ENCODE measurements at places on chromosomes 1 and 21.

GRCh38 chr1:26597629-26598039 lies 68.1 kb downstream of the RPS6KA1 start:
- DNase-seq: peak; percentile 34

DNA sequence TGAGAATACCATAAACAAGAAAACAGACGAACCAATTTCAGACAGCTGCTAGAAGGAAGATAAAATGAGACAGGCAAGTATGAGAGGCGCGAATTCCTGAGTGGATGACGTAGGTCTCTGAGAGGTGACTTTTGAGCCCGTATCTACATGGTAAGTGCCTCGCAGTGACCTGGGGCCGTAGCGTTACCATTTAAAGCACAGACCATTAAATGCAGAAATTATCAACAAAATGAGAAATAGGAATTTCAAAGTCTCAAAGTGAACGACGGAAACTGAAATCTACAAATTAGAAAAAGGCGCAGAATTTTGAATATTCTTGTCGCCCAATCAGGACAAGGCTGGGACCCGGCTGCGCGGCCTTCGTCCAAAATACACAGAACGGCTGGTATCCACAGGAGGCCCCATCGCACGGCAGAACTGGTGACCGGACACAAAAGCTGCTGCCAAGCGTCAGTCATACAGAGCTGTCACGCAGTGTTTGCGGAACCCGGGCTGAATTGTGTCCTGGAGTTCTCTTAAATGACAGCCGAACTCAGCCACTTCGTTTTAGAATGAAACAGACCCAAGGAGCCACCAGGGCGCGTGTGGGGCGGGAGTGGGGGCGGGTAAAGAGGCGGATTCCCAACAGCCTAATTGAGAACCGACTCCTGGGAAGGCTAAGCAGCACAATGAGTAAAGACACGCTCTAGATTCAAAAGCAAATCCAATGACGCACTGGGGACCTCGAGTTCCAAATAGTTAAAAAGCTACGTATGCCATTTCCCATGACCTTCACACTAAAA lies 13.8 kb upstream of the BOLA1 start:
- peak; percentile 97 for DNase-seq

- no peak for DNase-seq
These were observed 104.7 kb downstream of the JAK1 start for GRCh38 chr1:64861611-64862010.

DNA sequence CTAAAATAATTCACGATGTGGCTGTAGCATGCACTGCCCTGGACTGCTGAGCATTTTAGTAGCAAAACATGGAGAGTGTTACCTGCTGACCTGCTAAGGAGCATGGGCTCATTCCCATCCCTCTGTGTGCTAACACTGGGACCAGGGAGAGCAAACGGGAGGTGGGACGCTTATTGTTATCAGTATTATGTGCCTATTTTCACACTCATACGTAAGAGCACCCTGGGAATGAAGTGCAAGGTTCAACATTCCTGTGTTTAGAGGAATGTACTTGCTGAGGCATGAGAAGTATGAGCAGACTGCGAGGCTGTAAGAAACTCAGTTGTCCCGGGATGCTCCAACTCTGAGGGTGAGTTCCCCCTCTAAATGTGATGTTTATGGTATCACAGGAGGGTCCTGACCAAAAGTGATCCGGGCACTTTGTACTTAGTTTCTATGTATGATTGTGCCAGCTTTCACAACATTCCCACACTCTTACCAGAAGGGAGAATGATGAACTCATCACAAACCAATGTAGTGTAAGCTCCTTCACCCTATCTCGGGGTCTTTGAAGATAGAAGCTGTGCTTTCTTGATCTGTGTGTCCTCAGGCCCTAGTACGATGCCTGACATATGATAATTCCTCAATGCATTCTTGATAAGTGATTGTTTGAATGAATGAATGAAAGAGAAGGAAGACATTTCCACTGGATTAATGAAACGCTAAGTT lies 164.8 kb downstream of the KCNJ6 start:
- DNase-seq: no peak

DNA sequence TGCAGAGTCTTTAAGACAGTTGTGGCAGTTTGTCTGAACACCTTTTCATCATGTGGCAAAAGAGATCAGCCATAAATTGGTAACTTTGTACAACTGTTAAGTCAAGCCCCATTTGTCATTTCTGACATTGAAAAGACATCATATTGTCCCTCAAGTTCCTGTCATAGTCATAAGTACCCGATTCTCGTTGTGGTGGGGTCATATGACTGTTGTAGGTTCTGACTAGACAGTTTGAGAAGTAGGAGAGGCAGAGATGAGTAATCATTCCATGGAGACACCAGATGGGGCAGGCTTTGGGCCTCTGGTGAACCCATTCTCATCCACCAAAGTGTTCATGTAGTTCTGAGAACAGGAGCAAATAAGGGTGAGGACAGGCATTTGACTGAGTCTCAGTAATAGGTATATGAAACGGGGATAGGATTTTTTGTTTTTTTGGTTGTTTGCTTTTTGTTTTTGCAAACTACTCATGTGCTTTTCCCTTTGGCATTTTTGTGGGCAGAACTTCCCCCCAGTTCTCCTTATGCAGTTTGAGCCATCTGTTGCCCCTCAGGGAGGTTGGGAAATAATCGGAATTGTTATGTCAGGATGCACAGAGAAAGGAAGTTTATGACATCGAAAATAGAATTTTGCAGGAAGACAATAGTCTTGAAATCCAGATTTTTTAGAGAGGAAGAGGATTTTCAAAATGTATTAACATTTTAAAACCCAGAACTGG lies 86.9 kb upstream of the KCNE2 start:
- no peak for DNase-seq

DNA sequence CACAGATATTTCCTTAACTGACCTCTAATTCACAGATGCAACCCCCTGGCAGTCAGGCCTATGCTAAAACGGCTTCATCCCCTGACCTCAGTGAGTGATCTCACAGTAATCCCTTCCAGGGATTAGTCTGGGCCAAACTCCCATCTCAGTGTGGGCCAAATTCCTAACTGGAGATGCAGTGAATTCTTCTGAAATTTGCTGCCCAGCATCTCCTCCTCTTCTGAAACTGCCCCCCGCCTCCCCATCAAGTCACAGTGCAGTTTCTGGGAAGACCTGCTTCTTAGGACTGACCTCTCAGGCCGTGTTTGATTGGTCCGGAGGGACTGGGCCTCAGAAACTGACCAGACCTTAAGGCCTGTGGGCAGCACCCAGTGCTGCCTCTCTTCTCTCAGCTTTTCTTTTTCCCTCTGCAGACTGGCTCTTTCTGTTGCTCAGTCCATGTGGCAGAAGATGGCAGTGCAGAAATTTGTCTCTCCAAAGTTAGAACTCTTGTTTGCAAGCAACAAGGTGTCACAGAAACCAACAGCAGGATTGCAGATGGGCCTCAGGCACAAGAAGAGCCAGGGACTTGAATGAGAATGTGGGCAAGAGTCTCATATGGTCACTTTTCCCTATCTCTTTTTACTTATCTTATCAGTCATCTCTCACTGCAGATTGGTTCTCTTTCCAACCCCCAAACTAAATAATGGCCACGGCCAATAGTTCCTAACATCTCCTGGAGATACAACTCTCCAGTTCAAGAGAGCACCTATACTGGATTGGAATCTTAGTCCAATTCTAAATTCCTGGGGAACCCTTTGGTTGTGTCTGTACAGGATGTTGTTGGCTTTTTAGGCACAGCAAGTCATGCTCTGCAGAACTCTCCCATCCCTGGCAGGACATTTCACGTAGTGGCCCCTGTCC lies 95.5 kb upstream of the RALGPS2 start:
- no peak for DNase-seq
